Right renal pelvis (tissue), 4 donors: ENCODE measurements at places on chromosomes 16 and 17. TPM values are rescaled to one million over a fixed set of nuclear protein-coding genes. Genes with fewer than 3 reads are reported as not detected.

Gene LRRC75A
- 5.2 TPM for polyA plus RNA-seq

Gene CTRL
- polyA plus RNA-seq = 8.9 TPM

GRCh38 chr17:59846394-59847165, 46.2 kb downstream of the TUBD1 start:
- DNase-seq = no peak

- DNase-seq = no peak
These were observed 26.4 kb downstream of the ADCY9 start for GRCh38 chr16:4089811-4090301.

GRCh38 chr16:89924297-89924924, 1.3 kb downstream of the TUBB3 start:
- no peak for DNase-seq

DNA sequence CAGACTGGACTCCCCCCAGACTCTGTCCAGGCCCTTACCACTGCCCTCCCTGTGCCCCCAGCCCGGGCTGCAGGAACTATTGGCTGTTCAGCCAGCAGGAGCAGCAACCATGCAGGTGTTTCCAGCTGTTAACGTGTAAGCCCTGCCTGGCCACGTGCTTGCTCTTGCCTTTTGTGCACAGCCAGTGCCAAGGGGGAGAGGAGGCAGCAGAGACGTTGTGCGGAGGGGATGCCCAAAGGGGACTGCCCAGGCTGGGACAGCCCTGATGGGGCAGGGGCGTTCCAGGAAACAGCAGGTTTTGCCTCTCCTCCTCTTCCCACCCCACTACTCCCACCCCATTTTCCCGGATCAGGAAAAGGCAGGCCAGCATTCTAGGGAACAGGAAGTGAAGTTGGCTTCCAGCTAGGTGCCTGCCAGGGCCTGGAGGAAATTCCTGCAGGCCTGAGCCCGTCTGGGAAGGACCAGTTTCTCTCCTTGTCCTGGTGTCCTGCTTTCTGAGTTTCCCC, 16.7 kb upstream of the LASP1NB start:
- DNase-seq = no peak

DNA sequence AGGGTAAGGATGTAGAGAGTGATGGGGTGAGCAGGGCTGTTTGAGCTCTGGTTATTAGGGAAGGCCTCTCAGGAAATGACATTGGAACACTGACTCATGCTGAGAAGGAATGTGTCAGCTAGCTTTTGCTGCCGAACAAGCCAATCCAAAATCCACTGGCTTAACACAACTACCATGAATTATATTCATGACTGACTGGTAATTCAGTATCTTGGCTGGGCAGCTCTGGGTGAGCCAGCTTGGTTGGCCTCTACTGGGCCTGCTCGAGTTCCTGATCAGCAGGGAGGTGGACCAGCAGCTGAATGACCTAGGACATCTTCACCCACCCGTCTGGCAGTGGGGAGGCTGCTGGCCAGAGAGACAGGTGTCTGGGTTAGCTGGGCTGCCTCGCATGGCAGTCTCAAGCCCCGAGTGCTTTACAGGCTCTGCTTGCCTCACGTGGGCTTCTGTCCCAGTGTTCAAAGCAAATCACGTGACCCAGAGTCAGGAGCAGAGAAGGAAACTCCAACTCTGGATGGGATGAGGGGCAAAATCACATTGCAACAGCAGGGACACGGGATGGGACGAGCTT, 209.4 kb downstream of the KATNIP start:
- DNase-seq = no peak

- no peak for DNase-seq
These were observed 13.3 kb downstream of the GPRC5C start for GRCh38 chr17:74445158-74445557.

DNA sequence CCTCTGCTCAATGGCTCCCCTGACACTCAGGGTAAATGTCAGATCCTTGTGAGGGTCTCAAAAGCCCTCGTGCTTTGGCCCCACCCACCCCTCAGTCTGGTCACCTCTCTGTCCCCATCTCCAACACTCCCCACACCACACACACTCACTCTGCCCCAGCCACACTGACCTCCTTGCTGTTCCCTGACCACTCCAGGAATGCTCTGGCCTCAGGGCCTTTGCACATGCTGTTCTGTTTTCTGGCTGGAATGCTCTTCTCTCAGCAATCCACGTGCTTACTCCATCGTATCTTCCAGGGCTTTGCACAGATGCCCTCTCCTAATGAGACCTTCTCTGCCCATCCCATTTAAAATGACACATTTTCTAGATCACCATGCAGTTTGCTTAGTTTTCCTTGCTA, 28.2 kb downstream of the GAS7 start:
- no peak for DNase-seq

- DNase-seq = no peak
These were observed 7.3 kb downstream of the MTMR4 start for GRCh38 chr17:58507123-58507634.
